ENCODE measurements at places on chromosomes 3 and 15. TPM values are rescaled to one million over a fixed set of nuclear protein-coding genes. Genes with fewer than 3 reads are reported as not detected.

- no peak for DNase-seq
These were observed 151.4 kb downstream of the THRB start for GRCh38 chr3:24343084-24343783.

DNA sequence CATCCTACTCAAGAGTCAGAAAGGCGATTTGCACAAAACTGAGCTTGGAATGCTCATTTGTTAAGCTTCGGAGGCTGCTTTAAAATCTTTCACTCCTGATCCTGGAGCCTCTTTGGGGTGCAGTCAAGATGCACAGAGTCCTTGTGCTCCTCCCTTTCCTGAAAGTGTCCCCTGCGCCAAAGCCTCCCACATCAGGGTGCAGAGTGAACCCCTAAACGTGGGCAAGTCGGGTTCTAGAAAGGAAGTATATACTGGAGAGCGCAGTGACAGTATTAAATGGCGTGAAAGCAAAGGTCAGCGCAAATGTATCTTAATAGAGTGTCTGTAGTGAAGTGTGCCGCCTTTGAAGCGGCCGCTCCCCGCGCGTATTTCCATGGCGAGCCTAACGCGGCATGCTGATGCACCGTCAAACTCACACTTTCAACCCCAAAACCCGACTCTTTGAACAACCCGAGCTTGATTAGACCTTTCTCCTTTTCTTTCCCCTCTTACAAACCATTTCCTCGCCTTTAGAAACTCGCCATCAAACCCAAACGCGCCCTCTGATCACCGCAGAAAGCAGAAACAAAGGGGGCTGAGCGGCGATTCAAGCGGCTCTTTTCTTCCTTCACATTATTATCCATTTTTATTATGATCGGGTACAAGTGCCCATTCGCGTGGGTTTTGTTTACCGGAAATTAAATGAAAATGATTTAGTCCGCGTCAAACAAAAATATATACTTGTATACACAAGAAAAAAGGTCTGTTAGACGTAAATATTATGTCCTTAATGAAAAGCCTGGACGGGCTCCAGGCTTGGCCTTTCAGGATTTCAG, 18.3 kb downstream of the ZIC4 start:
- no peak for DNase-seq

The APEH gene
- 174 TPM for total RNA-seq

The HCN4 gene
- not detected for total RNA-seq

The SPESP1 gene
- total RNA-seq, result not detected

The TLR9 gene
- not detected for total RNA-seq
